Esophagus squamous epithelium (tissue), 5 donors: ENCODE measurements at places on chromosomes 5 and 9.

- DNase-seq: no peak
Observed at GRCh38 chr5:171386006-171386671, 1.5 kb upstream of the NPM1 start.

GRCh38 chr5:135454946-135455345 lies 2.8 kb upstream of the TIFAB start:
- no peak for DNase-seq

- DNase-seq: no peak
Observed at GRCh38 chr5:4924577-4924976, 215.6 kb upstream of the ADAMTS16 start.

DNA sequence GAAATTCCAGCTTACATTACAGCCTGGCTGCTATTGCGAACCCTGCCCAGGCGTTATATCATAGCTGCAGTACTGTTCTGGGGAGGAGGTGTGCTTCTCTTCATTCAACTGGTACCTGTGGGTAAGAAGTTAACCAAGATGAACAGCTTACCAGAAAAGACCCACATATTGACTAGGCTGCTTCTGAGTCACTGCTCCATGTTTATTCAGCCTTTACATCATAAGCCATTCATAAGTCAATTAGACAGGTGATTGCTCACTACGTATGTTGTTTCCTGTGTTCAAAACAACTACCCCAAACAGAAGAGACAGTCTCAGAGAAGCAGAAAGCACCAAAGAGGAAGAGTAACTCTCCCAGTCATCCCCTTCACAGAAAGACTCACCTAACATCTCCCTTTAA lies 34.7 kb upstream of the SLC22A5 start:
- no peak for DNase-seq

GRCh38 chr5:158899211-158899610 lies 200.5 kb downstream of the EBF1 start:
- no peak for DNase-seq

DNA sequence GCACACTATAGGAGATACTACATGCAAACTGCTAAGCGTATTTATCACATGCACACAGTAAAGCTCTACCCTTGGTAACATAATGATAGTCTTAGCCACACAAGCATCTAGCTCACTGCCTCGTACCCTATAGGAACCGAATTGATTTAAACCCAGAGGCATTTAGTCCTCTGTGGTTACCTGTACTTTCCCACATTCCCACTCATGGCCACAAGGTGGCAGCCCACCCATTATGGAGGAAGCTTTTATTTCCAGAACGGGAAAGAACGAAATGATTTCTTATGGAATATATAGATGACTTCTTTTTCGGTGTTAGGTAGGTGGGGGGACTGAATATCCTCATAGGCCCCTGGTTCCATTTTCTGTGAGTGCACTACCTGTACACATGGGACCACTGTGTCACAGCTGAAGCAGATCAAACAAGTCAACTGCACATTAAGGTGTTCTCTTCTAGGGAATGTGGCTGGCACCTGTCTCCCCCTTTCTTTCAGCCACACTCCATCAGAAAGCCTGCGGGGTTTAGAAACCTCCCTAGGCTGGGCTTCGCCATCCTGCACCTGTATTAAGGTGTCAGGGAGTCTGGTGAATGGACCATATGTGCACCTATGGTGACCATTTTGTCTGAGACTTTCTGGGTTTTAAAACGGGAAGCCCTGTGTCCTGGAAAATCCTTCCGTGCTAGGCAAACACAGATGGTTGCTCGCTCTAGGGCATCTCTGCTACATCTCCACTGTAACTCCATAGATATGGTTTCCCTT lies 313.2 kb downstream of the SLIT3 start:
- no peak for DNase-seq

GRCh38 chr9:127950513-127951289 lies 13.0 kb upstream of the DPM2 start:
- DNase-seq: no peak

DNA sequence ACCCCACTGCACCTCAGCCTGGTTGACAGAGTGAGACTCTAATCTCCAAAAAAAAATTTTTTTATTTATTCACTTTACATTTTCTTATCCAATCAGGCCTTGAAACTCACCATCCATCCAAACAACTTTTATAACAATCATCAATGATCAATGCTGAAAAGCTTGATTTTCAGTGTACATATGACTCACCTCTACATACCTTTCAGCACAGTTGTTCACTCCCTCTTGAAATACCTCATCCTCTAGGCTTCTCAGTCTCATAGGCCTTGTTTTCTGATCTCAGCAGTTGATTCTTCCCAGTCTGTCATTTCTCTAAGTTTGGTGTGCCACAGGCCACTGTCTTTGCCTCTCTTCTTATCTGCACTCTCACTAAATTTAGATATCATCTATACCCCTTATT lies 36.2 kb downstream of the GRIN3A start:
- DNase-seq: no peak

DNA sequence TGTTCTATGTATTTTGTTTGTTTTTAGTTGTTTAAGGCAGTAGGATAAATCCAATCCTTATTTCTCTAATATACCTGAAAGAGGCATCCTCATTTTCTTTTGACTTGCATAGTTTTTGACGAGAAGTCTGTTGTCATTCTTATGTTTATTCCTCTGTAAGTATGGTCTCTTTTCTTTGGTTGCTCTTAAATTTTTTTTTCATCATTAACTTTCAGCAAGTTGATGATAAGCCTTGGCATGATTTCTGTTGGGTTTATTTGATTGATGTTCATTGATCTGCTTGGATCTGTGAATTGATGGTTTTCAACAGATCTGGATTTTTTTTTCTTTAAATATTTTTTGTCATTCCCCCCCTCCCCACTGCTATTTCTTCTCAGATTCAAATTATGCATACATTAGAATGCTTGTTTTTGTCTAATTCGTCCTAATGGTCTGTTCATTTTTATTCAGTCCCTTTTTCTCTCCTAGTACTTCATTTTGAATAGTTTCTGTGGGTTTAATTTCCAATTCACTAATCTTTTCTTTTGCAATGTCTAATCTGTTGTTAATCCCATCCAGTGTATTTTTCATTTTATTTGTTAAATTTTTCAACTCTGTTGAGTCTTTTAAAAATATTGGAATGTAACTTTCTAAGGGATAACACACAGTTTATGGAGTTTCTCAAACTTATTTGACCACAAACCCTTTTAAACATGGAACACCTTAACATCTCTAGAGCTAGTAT lies 495.9 kb downstream of the CSNK1G3 start:
- no peak for DNase-seq

DNA sequence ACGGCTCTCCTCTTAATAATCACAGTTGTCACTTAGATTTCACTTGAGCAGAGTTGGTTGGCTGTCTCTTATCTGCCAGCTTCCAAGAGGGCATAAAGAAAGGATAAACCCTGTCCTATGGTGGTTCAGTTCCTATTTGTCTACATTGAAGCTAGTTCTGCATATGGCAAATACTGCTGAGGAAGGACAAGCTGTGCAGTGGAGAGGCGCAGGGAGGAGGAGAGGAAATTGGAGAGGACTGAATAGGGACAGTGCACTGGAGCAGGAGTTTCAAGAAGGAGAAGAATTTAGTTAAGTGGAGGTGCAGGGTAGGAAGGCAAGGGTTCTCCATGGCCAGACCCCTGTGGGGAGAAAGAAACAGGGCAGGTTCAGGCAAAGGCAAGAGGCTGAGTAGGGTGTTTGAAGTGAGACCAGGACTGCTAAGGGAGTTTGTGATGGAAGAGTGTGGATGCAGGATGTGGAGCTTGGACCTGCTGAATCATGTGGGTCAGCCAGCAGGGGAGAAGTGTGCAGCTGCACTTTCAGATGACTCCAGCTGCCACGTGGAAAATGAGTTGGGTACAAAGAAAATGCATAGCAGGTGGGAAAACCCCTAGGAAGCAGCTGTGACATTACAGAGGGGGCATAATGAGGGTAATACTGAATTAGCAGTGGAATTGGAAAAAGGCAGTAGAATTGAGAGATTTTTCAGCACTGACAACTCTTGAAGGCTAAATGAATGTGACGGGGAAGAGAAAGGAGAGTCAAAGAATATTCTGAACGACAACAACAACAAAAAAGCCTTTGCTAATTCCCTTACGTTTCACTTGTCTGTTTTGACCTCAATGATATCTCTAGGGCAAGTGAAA lies 66.8 kb downstream of the MAMDC2 start:
- no peak for DNase-seq

DNA sequence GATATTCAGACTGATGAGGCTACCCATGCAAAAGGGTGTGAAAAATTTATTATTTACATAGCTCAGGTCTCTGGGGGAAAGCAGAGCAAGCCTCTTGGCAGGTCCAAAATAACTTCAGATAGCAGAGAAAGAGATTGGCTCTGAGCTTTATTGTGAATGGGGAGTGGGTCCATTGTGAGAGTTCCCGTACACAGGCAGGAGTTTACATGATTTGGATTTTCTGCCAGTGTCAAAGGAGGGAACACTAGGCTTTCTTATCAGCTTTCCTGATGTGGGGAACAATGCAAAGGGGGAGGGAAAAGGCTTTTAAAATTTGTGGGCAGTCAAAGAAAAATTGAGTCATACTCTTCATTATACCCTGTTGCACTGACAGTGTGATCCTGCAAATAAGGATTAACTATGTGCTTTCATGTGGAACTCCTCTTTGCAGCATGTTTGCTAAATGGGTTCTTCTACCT lies 615.0 kb upstream of the RIOK2 start:
- DNase-seq: no peak
